Foreskin keratinocyte (primary cell): ENCODE measurements at places on chromosomes 2 and 18. TPM values are rescaled to one million over a fixed set of nuclear protein-coding genes. Genes with fewer than 3 reads are reported as not detected.

The COL5A2 gene
- 16.8 and 22.7 TPM in 2 replicates for total RNA-seq

GRCh38 chr2:95298486-95299111, 1.5 kb downstream of the KCNIP3 start:
- DNase-seq: peak; percentile 26

The FKBP1B gene
- total RNA-seq: 15.2 and 16.7 TPM in 2 replicates

DNA sequence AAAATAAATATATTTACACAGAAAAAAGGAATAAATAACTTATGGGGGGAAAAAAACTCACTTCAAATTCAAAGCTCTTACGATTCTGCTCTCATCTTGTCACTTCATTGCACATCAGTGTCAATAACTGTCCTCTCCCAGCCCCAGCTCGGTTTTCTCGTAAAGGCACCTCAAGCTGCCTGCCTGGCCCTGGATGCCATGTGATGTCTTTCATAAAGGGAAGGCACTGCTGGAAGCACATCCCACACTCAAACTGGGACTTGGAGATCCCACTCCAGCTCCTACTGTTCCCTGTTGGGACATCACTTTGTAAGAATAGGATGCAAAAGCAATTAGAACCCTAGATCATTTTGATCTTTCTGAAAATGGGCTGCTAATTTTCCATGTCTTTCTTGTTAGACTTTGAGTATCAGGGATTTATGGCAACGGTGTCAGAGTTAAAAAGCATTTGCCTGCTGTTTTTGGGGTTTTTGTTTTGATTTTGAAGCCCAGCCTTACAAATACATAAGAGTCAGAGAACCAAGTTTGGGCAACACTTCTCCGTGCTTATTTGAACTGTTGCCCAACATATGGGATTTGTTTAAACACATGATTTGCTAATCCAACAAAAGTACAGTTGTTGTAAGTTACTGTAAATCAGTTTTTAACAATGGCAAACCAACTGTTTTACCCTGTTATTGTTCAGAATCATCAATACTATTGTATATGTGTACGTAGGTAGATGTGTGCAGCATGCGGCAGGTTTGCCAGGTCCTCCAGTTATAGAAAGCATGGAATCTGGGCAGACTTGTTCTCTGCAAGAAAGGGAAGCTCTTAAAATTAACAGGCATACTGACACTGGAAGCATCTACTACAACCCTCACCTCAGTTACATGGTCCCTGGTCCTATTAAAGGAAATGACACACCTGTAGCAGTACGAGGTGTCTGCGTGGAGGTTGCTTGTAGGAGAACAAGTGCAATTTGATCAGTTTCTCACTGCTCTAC, 20.6 kb downstream of the SERTAD2 start:
- DNase-seq: no peak

DNA sequence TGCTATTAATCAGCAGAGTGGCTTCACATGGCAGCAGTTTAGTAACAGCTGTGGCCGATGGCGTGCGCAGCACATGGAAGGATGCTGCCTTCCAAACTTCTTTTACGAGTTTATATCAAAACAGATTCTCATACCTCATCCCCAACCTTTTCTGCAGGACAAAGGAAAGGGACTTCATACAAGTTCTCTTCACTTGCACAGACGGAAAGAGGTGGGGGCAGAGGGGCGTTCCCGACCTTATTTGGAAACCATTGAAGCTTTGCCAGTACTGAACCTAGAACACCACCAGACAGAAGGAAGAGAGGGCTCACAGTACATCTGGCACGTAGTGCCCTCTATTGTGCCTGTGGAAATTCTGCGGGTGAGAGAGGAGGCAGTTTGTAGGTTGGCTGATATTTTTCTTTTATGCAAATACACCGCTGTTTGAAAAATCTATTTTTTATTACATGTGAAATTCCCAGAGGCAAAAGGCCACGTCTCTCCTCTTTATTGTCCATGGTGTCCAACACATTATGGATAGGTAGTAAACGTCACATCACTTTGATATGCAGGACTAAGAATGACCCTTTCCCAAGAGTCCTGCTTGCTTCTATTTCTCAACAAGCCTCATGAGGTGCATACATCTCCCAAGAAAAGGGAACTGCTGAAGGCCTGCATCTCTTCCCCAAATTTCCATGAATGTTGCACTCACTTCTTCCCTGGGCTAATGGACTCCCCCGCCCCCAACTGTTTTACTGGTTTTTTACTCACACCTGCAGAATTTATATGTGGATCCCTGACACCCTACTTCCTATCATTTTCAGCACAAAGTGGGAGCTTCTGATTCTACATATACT, 31.3 kb downstream of the COLEC12 start:
- DNase-seq: no peak
